Skeletal muscle cell (primary cell): ENCODE measurements at places on chromosomes 11 and 22.

- no peak for DNase-seq
These were observed 85.0 kb downstream of the ATG16L2 start for GRCh38 chr11:72899238-72899637.

- DNase-seq = no peak
These were observed 893.2 kb downstream of the BRD1 start for GRCh38 chr22:48934446-48934845.

DNA sequence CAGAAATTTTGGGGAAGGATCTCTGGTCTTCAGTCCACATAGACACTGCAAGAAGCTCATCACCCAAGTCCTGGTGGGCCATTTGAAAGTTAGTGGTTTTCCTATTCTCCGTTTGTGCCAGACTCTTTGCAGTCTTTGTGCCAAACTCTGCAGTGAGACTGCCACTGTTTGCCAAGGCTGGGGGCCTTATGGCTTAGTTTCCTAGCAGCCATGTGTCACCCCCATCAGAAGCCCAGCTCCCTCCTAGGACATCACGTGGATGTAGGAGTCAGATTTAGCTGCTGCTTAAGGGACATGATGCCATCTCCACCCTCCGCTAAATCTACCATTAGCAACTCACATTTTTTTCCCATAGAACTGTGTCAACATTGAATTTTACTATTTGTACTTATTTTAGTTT, 220.0 kb downstream of the C11orf91 start:
- DNase-seq = no peak

- DNase-seq = peak; percentile 31
These were observed 531.7 kb downstream of the TBC1D22A start for GRCh38 chr22:47294222-47294532.

DNA sequence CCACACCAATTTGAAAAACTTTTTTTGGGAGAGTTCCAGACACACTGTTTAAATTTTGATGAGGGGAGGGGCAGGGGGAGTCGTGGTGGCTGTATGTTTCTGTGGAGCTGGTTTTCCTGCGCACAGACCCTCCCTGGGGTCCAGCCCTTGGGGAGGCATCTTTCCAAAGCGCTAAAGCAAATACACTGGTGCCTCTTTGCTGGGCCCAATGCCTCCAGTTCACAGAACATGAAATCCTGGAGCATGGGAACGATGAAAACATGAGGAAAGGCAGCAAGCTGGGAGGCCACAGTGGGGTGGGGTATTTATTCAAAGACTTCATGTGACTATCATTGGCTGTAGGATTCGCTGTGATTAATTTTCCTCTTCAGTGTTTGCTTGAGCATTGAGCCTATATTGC, 135.3 kb downstream of the CCDC34 start:
- no peak for DNase-seq

GRCh38 chr22:17976121-17976520, 48.2 kb downstream of the MICAL3 start:
- DNase-seq = no peak

DNA sequence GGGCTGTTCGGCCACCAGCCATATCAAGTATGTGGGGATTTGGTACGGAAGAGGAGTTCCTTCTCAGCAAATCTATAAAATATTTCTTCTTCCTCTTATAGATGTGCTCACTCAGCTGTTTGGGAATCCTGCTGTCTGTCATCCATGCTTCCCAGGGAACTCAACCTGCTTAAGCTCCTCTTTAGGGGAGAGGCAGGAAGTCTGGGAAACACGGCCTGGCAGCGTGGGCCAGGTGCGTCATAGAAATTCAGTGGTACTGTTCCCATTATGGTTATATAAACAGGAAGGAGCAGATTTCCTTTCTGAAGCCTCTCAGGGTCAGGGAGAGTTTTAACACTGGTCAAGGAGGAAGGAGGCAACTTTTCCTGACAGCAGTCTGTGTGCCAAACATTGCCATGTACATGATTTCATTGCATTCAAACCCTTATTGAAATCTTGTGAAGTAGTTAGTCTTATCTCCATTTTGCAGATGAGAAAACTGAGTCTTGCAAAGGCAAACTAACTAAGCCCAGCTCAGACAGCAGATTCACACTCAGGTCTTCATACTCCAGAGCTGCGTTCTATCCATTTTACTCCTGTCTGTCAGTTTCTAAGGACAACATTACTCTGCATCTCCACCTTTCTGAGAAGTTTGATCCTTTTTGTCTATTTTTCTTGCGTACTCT, 35.4 kb upstream of the AMOTL1 start:
- peak; percentile 66 for DNase-seq

- no peak for DNase-seq
These were observed 13.3 kb downstream of the CSNK1E start for GRCh38 chr22:38303974-38304373.

GRCh38 chr11:67048515-67049130, 8.0 kb upstream of the RHOD start:
- no peak for DNase-seq

DNA sequence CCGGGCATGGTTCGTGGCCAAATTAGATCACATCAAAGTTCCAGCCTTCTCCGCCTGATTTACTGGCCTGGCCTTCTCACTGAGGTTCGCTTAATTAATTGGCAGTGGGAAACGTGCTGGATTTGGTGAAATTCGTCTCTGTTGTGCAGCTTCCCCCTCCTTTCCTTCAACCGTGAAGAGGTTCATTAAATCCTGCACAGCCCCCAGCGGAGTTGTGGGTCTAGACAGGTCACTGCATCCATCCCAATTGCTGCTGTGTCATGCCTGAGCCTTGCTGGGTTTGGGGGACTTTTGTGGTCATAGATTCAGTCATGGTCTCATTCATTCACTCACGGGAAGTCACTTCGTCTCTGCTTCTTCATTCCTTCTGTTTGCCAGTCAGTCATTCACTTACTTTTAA, 90.0 kb downstream of the INSC start:
- no peak for DNase-seq

DNA sequence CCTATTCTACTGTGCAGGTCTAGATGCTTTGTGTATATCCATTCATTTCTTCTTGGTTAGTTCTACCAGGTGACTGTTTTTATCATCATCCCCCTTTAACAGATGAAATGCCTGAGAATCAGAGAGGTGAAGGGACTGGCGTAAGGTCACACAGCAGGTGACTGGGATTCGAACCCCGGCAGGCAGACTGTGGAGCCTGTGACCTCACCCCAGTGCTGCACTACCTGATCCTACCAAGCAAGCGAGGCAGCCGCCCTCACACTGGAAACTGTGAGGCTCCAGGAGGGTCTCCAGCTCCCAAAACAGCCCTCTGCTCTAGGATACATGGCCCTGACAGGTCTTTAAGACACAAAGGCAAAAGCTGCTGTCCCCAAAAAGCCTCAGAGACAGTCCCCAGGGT, 91.7 kb downstream of the CHST1 start:
- DNase-seq = no peak

DNA sequence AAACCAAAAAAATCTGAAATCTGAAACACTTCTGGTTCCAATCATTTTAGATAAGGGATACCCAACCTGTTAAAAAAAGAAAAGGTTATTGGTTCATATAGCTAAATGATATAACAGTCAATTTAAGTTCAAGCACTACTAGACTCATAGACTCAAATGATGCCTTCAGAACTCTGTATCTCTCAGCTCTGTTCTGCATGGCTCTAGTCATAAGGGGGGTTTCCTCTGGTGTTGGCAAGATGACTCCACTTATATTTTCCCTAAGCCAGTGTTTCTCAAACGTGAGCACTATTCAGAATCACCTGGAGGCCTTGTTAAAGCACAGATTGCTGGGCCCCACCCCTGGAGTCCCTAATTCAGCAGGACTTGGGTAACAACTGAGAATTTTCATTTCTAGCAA, 11.5 kb upstream of the RRAS2 start:
- no peak for DNase-seq

DNA sequence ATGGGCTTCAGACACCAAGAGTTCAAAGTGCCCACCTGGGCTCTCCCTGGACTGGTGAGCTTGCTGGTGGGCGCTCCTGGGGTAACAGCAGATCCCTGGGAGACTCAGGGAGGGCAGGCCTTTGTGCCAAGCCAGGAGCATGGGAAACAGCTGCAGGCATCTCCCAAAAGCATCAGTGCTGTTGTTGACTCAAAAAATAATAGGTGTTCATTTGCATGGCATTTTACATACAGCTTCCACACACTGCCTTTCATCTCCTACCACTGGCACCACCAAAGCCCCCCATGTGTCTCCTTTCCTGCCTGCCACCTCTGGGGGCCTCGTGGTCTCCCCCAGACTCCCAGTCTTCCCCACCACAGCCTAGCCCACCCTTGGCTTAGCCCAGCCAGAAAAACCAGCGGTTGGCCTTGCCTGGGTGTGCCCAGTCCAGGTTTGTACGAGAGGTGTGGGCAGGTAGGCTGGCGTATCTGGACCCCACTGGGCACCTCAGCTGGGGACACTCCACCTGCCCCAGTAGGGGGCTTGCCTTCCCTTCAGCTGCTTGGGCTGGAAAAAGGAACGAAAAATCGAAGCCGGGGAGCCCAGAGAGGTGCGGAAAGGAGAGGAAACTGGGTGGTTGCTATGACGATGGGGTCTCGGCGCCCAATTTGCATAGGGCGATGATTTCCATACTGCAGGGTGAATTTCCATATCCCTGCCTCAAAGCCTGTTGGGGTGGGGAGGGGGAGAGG, 15.0 kb downstream of the POU2F3 start:
- DNase-seq = no peak

DNA sequence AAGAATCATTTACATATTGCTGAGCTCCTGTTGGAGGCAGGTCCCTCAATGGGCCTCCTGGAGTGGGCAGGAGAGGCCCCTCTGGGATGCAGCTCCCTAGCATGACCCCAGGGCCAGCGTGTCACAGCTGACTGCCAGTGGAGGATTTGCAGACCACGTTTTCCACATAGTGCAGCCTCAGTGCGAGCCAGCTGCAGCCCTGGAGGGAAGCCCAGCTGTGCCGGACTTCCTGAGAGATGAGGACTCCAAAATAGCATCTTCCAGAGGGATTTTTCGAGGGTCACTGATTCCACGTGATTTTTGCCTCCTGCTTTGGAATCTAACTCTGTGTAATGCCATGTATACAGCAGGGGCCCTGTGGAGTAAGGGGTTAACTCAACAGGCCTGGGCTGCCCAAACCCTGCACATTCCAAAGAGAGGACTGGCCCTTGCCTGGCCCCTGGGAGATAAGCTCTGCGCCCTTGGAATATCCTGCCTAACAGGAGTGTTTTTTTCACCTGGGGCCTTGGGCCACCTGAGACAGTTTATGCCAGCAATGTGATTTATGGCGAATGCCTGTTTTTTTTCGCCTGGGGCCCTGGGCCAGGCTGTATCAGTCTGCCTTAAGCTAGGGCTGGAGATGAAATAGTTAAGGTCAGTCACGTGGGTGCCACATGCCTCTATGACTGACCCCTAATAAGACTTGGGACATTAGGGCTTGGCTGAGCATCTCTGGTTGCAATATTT, 47.4 kb downstream of the RPS6KA4 start:
- no peak for DNase-seq

DNA sequence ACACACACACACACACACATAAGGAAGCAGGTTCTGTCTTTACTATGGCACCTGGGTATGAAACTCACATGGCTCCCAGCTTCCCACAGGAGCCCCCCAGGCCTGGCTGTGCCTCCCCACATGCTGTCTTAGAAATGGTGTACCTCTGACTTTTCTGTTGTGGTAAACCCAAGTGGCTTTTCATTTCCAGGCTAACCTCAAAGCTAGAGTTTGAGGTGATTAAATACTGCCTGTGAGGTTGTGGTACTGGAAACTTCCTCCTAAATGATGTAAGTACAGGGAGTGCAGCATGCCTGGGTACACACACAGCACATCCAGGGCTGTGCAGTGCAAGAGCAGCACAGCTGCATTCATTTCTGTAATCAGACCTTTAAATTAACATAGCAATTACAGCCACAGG, 34.4 kb downstream of the ME3 start:
- DNase-seq = no peak

DNA sequence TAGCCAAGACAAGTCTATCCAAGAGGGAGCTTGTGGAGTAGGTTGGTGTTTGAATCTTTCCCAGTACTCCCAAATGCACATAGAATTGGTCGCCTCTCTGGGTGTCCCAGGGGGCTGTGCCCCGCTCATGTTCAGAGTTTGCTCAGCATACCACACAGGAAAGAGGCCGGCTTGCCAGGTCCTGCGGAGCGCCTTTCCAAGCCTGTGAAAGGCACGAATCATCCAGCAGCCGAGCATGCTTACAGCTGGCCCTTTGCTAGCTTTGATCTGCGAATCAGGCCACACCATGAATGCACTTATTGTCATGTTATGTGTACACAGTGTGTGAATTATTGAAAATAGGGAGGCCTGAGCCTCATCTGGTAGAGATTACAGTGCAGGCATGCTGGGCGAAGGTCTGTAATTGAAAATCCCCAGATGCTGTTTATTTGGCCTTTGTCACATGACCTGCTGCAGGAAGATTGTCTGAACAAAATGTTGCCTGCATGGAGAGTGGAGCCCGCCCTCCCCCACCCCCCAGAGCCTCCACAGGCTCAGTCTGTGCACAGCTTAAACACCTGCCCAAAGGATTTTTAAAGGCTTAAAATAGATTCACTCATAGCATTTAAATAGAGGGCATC, 163.3 kb upstream of the RASSF10 start:
- no peak for DNase-seq

DNA sequence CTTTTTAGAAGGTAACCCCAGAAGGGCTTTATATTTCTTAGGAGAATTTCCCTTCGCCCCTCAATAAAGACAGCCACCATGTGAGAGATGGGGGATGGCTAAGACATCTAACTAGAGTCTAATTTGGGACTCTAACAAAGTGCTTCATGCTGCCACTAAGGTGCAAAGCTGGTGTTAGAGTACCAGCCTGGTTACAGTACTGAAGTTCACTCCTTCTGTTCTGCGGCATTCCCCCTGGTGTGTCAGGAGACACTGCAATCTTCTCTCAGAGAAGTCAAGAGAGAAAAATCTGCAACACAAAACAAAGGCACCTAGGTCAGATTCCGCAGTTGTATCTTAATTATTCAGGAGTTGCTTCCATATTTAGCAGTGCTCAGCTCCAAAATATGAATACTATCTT, 603.0 kb upstream of the CADM1 start:
- no peak for DNase-seq

- DNase-seq = no peak
These were observed 10.5 kb downstream of the HYOU1 start for GRCh38 chr11:119046489-119046888.

- DNase-seq = no peak
These were observed 538.9 kb upstream of the API5 start for GRCh38 chr11:42772886-42773285.

DNA sequence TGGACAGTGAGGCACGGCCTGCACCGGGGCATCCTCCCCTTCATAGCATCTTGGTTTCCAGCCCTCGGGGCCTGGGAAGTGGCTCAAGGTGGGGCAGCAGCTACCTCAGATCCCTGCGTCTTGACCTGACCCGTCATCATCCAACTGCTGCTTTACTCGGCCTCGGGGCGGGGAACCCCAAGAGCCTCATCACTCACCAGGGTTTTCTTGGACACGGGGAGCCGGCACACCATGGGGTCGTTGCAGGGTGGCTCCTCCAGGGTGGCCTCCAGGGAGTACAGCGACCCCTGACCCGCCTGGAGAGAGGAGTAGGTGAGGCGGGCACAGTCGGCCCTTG, 651 bp downstream of the CTSF start:
- DNase-seq = no peak

DNA sequence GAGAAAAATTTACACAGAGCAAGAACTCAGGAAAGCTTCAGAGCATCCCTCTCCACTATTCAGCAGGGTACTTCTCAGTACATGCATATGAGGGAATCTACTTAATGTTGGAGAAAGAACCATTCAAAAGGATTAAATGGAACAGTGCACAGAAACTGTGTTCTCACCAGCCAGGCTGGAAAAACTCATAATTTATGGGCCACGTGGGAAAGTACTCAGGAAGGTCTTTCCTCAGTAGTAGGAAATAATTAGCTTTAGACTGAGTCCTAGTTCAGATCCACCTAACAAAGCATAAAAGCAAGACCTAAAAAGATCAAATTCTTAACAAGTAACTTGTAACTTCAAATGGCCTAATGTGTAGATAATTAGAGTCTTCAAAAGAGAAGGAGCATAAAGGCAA, 134.0 kb downstream of the FAM76B start:
- no peak for DNase-seq
